ENCODE measurements at places on chromosomes 2 and 18.

DNA sequence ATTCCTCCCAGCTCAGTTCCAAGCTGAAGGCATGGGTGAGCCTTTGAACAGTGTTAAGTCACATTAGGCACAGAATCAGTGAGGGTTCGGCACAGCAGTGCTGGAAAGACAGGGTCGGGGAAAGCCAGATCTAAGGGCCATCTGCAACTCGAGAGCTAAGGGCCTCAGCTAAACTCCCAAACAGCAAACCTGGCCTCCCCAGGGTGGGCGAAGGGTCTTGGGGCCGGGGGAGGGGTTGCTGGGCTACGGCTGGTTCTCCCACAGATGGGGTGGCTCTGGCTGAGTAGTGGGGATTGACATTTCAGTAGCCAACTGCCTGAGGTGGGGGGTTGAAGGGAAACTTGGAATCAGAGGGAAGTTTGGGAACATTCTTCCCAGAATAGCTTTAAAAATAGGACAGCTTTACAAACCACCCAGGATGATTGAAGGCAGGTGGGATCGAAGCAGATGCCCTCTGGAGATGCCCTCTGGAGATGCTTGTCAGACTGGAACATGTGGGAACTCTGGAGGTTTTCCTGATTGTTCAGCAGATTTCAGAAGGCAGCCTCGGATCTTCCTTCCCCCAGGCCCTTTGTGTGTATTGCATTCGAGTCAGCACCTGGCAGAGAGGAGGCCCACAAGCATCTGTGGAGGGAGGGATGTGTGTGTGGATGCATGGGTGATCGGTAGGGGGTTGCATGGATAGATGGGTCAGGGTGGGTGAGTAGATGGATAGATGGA lies 156.4 kb downstream of the SMAD7 start:
- no peak for DNase-seq

GRCh38 chr2:3377279-3377611 lies 373 bp downstream of the EIPR1 start:
- no peak for DNase-seq

- DNase-seq, result no peak
Measured at GRCh38 chr2:24831221-24832072, 38.2 kb downstream of the CENPO start.

DNA sequence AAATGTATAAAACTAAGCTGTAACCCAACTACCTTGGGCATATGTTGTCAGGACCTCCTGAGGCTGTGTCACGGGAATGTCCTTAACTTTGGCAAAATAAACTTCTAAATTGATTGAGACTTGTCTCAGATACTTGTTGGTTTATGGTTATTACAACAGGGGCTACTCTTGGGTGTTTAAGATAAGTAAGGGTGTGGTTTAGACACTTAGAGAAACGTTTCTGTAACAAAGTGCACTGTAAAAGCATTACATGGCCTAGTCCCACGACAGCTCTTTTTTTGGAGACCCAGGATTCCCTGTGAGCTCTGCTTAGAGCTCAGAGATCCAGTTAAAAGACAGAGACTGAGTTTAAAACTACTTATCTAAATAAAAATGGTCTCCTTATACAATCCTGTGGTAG lies 32.3 kb upstream of the LIPG start:
- no peak for DNase-seq

- no peak for DNase-seq
Measured at GRCh38 chr2:69781321-69782248, 39.7 kb downstream of the ANXA4 start.

- DNase-seq, result no peak
Measured at GRCh38 chr18:59921384-59921891, 21.6 kb downstream of the PMAIP1 start.

GRCh38 chr2:234414596-234414995 lies 82.3 kb downstream of the ARL4C start:
- DNase-seq, result no peak

DNA sequence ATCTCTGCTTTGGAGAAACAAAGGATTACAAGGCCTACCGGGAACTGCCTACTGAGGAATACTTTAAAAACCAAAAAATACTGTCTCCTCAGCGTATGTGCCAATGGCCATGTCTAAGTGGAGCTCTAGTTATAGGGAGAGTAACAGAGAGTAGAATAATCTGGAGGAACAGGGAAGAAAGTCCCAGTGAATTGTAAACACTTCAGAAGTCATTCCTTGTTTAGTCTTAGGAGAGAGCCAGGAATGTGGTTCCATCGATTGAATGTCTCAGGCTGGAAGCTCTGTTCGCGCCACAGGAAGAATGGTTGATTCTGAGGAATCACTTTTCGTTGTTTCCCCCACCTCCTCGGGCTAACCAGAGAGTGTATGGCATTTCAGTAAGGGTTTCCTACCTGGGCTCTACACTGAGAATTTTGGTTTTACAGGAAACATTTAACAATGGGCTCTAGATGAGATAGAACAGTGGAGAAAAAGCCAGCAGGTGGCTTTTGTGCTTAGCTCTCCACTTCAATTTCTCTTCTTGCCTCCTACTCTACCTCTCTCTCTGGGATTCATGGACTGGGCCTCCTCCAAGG lies 88.7 kb downstream of the ACVR1 start:
- no peak for DNase-seq

DNA sequence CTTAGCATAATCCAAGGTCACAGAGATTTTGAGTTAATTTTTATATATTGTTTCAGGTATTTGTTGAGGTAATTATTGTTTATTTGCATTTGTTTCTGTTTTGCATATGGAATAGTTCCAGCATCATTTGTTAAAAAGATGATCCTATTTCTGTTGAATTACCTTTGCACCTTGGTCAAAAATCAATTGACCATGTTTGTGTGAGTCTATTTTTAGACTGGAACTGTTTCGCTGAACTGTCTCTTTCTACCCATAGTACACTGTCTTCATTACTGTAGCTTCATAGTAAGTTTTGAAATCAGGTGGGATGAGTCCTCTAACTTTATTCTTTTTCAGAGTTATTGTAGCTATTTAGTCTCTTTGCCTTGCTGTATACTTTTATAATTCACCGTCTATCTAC lies 28.9 kb upstream of the RAMP1 start:
- DNase-seq, result no peak

DNA sequence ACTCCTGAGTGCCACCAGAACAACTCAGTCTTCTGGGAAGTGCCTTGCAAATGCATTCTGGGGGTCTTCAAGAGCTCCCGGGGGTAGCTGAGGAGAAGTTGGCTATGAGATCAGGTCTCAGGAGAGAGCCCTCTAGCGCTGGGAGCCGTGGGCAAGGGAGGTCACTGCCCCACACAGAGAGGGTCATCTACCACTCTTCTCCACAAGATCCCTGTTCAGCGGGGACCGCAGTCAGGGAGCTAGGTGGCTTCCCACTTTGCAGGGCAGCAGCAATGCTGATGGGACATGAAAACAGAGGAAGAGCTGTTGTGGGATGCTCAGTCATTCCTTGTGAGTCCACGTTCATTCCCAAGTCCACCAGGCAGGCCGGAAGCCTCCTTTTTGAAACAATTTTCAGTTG lies 66.6 kb downstream of the ACKR3 start:
- DNase-seq, result no peak

DNA sequence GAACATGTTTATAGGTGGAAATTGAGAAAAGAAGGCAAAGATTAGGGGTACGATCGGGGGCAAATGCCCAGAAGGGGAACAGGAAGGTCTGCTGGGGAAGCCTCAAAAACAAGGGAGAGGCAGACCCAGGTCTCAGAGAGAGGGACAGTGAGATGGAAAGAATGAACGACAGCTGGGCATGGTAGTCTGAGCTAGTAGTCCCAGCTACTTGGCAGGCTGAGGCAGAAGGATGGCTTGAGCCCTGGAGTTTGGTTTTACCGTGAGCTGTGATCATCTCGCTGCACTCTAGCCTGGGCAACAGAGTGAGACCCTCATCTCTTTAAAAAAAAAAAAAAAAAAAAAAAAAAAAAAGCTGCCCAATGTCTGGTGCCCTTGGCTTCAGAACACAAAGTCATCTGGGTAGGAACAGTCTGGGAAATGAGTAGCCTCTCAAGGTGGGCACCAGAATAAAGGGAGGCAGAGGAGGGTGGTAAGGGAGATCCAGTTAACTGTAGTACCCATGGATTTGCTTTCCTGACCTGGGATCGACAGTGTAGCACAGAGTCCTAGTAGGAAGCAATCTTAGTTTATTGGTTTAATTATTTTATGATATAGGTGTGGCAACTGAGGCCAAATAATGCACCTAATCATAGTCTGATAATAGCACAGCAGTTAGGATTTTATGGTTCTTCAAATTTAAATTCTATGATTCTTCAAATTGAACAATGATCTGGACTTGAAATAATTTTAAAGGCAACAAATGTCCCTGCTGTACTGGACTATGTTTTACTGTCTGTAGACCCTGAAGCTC lies 3.5 kb downstream of the RRM2 start:
- no peak for DNase-seq

- no peak for DNase-seq
Measured at GRCh38 chr2:61439241-61440002, 31.5 kb downstream of the USP34 start.

DNA sequence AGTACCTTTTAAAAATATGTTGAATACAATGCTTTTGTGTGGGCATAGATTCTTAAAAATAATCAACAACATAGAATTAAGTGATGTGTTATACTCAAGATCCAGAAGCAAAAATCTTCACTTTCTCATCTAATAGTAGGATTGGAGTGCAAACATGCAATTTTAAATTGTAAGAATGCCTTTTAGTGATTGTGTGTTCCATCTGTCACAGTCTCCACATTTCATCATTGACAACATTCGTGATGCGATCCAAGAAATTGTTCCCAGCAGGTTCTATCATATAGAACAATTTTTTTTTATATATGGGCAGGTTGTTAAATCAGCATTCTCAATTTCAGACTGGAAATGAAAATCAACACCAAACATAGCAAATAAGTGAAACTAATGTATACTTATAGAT lies 1671.8 kb upstream of the SLC39A10 start:
- DNase-seq, result no peak
